Stimulated activated CD8-positive, alpha-beta memory T cell treated with anti-CD3 and anti-CD28 coated beads, Interleukin-4, amount 100 ng/mL, for 4 hours (primary cell): ENCODE measurements at places on chromosomes 16 and 17.
A peak's percentile ranks its signal among the peaks of the same experiment; 100 is the strongest.

DNA sequence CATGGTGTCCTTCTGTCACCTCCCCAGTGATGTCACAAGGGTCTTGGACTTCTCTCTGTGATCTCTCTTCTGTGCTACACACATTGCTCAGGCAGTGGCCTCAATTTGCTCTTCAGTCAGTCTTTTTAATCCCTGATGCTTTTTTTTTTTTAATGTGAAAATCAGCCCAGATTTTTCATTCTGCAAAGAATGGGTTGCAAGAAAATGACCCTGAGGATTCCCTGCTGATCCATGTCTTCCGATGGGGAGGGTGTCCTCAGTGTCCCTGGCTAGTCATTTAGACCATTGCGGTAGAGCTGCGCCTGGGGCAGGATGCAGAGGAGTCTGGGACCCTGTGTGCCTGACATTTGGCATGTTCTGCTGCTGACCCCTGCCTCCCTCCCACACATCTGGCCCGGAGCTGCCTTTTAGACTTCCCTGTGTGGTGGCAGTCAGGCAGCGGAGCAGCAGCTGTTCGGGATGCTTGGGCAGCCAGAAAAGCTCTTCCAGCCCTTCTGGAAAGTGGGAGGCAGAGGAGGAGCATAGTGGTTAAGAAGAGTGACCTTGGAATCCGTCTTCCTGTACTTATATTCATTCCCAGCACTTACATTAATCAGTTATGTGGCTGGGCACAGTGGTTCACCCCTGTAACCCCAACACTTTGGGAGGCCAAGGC, 12.3 kb downstream of the GPT2 start:
- DNase-seq, result no peak

GRCh38 chr16:89004209-89004831, 27.3 kb upstream of the CBFA2T3 start:
- no peak for DNase-seq

- DNase-seq, result no peak
Observed at GRCh38 chr17:588519-588918, 126.1 kb downstream of the VPS53 start.

DNA sequence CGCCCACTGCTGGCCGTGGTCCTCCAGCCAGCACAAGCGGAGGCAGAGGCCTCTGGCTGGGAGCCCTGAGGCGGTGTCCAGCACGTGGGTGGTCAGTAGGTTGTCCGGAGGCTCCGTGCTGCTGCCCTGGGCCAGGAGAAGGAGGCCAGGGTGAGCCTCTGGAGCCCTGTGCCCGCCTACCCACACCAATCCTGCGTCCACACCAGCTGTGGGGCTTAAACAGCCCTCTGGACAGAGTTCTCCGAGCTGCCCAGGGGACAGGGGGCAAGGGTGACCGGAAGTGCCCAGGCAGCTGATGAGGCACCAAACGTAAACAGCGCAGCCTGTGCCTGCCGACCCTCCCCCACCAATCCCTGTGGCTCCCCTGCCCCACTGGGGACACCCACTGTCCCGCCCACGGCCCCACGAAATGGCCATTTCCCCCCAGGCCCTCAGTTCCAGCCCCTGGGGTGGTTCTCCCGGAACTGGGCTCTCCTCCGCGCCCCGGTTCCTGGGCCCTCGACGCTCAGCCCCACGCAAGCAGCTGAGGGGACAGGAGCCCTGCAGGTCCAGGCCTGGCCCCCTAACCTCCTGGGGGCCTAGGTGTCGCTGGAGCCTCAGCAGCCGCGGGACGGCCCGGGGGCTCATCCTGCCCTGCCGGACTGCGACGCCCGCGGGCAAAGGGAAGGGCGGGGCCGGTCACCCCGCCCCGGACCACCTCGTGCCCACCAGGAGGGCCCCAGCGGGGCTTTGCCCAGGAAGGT, 27.9 kb upstream of the DBNDD1 start:
- no peak for DNase-seq

- no peak for DNase-seq
Observed at GRCh38 chr16:84765616-84766580, 53.9 kb upstream of the CRISPLD2 start.

DNA sequence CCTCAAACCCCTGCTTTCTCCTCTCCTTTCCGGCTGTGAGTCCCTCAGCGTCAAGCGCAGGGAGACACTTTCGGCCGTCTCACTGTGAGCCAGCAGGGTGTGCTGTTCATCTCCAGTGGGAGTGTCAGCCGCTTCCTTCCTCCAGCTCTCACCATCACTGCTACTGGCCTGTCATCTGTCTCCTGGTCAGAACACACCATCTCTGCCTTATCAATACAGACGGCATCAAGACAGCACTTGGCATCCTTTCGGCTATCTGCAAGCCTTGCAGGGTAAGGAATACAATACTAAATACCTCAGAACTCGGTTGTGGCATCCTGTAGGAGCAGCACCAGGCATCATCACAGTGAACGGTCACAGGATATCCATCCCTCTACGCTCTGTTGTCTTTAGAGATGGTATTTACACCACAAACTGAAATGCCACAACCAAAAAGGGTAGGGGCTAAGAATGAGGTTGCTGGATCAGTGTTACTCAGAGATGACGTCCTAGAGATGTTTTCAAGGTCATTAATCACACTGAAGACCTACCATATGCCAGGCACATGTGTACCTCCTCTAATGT, 20.7 kb upstream of the CMTM4 start:
- DNase-seq, result no peak

GRCh38 chr17:55889271-55889670, 138.4 kb downstream of the PCTP start:
- DNase-seq, result no peak

- no peak for DNase-seq
Observed at GRCh38 chr17:19302791-19303331, 59.7 kb downstream of the B9D1 start.

- no peak for DNase-seq
Observed at GRCh38 chr16:57540906-57541753, 1.3 kb upstream of the ADGRG5 start.

GRCh38 chr16:87653234-87653633, 50.9 kb downstream of the JPH3 start:
- no peak for DNase-seq

- no peak for DNase-seq
Observed at GRCh38 chr17:8918807-8919465, 46.6 kb downstream of the PIK3R5 start.

- peak; percentile 15 for DNase-seq
Observed at GRCh38 chr17:73998653-73999645, 204.5 kb upstream of the RPL38 start.

GRCh38 chr17:81221842-81222619, 734 bp downstream of the CEP131 start:
- DNase-seq, result no peak

- no peak for DNase-seq
Observed at GRCh38 chr16:86515777-86516622, 5.7 kb downstream of the FOXF1 start.

DNA sequence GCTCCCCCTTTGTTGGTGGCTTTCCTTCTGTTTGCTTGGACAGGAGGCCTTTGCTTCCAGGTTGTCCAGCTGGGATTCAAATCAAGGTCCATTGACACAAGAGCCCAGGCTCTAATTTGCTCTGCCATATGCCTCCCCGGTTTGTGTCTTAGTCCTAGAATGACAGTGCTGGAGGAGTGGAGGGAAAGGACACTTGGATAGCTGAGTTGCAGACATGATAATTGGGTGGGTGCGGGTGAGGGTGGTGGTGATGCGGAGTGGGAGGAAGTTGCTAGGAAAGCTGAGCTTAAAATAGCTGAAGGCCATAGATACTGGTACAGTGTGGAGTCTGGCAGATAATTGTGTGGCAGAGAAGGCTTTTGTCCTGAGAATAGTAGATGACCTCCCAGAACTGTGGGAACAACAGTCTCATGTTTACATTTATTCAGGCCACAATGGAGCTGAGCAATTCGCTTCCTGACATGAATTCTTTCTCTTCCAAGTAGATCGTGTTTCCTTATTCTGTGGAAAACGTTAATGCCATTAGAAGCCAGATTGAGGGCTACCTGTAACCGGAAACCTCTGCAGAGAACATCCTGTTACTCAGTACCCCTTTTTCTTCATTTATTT, 23.8 kb downstream of the SEC14L1 start:
- DNase-seq, result no peak

- no peak for DNase-seq
Observed at GRCh38 chr17:38709864-38710603, 5.0 kb downstream of the MLLT6 start.

- no peak for DNase-seq
Observed at GRCh38 chr17:4023220-4023619, 59.0 kb upstream of the ATP2A3 start.

GRCh38 chr16:79097166-79097565, 503.4 kb downstream of the MAF start:
- no peak for DNase-seq

GRCh38 chr17:28372945-28373274, 1.4 kb downstream of the SARM1 start:
- DNase-seq, result no peak

DNA sequence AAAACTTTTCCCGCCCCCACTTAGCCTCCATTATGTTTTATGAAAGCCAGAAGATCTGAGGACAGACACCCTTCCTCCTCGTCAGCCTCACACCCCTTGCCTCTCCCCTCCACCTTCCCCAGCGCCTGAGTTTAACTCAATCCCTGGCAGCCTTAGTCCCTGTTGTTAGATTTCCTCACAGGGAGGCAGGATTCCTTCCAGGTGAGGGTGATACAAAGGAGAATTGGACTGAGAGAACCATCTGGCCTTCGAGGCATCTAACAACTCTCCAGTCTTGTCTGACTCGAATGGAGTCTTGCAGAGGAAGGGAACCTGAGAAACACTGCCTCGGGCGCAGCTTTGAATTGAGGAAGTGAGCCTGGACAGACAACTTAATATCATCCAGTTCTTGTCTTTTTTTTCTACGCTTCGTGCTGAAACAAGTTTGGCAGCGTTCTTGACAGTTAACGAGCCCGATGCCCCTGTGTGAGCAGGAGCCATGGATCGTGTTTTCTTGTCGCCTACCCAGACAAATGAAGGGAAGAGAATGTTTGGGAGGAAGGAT, 1.3 kb upstream of the ZNF768 start:
- no peak for DNase-seq

DNA sequence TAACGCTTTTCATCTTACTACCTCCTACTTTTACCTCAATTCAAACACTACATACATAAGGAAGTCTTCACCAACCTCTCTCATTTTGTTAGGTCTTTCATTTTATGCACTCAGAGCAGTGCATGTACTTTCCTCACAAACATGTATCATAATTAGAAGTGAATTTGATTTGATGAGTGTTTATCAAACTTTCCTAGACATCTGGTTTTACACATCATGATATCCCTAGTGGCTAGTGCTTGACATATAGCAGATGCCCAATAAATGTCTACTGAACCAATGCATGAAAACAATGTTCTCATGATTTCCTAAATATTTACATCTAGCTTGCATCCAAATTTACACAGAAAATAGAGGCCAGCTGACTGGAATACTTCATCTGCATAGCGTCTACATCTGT, 323.4 kb upstream of the KIF2B start:
- DNase-seq, result no peak

GRCh38 chr17:72249441-72249840, 128.6 kb downstream of the SOX9 start:
- no peak for DNase-seq
